ENCODE measurements at places on chromosomes 6 and 20.
A peak's percentile ranks its signal among the peaks of the same experiment; 100 is the strongest.

GRCh38 chr6:47303861-47304260, 5.8 kb downstream of the TNFRSF21 start:
- peak; percentile 53 for DNase-seq

GRCh38 chr20:50636601-50637540, 54.5 kb downstream of the RIPOR3 start:
- DNase-seq = no peak

- no peak for DNase-seq
Observed at GRCh38 chr20:61970357-61970756, 95.3 kb downstream of the TAF4 start.

GRCh38 chr20:44228465-44229258, 18.1 kb upstream of the OSER1 start:
- no peak for DNase-seq

Data from esophagus muscularis mucosa (tissue), 4 donors.